ENCODE measurements at places on chromosomes 16 and 17.
A peak's percentile ranks its signal among the peaks of the same experiment; 100 is the strongest.

DNA sequence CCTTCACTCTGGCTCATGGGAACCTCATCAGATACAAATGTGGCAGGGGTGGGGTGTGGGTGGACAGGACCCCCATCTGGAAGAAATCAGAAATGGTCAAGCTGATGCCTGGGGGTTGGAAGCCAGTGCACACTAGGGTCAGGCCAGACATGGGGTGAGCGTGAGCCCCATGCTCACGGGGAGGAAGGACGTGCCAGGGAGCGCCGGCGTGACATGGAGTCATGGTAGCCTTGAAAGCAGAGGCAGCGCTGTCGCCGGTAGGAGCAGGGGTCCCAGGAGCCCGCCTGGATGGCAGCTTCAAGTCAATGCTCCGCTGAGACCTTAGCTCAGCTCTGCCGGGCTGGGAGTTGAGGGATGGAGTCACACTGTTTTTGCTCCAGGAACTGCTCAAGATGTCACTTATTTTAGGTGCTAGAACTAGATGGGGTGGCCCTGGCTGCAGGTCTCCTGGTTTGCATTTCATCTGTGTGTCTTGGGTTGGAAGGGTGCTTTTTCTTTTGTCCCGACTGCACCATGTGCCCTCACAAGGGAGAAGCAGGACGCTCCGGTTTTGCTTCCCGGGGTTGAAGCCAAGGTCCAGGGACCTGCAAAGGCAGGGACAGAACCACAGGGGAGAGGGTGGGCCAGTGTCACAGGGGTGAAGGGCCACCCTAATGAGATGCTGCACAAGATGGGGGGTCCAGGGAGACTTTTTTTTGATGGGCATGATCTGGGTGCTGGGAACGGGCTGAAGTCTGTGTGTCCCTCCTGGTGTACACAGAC is 51.4 kb downstream of the USP22 start:
- no peak for DNase-seq

DNA sequence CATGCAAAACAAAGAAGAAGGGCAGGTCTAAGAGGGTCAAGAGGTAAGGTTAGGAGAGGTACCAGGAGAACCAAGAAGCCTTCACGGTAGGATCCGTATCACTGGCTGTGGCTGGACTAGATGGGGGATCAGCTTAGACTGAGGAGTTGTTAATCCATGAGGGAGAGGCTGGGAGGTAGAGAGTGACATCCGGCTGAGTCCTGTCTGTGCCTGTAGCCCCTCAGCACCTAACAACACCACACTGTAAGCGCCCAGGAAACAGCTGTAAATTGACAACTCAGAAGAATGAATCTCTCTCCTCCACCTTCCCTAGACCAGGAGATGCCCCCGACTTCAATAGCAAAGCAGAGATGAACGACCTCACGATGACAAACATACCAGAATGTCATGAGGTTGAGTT is 199.4 kb upstream of the RPL38 start:
- DNase-seq: no peak

GRCh38 chr17:47902039-47902744 is 6.2 kb downstream of the SP2 start:
- no peak for DNase-seq

- DNase-seq: no peak
Observed at GRCh38 chr16:21222495-21223337, 10.8 kb upstream of the ANKS4B start.

DNA sequence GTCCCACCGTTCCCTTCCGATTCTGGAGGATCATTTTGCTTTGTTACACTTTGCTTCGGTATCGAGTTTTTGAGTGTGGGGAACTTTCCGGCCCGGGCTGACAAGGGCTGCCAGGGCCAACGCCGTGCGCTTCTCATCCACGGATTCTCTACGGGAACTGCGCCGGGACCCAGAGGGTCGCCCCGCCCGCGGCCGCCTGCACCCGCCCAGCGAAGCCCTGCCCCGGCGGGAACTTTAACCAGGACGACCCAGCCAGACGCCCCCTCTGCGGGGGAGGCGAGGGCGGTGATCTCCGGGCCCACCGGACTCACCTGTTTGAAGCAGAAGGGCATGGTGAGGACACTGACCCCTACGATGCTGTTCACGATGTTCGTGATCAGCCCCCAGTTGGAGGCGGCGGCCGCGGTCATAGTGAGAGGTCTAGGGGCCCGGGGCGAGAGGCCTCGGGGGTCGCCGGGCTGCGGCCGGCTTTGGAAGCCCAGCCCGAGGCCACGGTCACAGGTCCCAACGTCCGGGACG is 536 bp downstream of the SLC38A10 start:
- DNase-seq: no peak

GRCh38 chr16:66699898-66700297 is 3.4 kb upstream of the CMTM4 start:
- DNase-seq: no peak

DNA sequence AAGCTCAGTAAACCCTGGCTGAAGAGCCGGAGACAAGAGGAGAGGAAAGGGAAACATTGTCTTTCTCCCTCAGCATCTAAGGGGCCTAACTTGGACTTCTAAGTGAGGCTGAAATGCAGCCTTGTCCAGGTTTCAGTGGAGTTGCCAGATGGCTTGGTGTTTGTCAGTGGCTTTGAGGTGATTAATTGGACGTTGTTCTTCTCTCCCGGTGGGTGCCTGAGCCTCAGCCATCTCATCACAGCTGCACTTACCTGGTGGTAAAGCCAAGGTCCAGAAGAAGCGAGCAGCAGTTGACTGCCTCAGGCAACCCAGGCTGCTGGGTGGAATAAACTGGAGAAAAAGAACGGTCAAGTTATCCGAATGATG is 202.2 kb upstream of the NLRP1 start:
- no peak for DNase-seq

GRCh38 chr16:89409161-89409711 is 81.1 kb downstream of the ANKRD11 start:
- peak; percentile 66 for DNase-seq

- DNase-seq: no peak
Observed at GRCh38 chr16:80990978-80991377, 15.7 kb downstream of the CMC2 start.

Data from CD4-positive, alpha-beta T cell treated with Interferon alpha-2 for 1 hour (primary cell).